ENCODE measurements at places on chromosomes 6 and 20.
A peak's percentile ranks its signal among the peaks of the same experiment; 100 is the strongest.

DNA sequence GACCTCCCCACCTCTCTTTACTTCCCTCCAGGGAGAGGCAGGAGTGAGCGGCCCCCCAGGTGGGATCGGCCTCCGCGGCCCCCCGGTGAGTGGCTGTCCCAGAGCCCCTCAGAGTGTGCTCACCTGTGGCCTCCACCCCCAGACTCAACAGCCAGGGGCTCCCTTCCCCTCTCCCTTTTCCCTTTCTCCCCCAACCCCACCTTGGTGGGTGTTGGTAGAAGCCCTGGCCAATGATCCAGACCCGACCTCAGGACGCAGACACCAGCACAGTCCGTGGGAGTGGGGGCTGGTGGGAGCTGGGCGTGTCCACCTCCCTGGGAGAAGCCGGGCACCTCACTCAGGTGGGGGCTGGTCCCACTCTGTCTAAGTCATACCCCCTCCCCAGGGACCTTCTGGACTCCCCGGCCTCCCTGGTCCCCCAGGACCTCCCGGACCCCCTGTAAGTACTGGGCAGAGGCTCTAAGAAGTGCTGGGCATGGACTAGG, 4.9 kb downstream of the COL9A3 start:
- DNase-seq, result no peak

- DNase-seq, result no peak
These were observed 137.6 kb upstream of the MARCKS start for GRCh38 chr6:113719545-113719944.

DNA sequence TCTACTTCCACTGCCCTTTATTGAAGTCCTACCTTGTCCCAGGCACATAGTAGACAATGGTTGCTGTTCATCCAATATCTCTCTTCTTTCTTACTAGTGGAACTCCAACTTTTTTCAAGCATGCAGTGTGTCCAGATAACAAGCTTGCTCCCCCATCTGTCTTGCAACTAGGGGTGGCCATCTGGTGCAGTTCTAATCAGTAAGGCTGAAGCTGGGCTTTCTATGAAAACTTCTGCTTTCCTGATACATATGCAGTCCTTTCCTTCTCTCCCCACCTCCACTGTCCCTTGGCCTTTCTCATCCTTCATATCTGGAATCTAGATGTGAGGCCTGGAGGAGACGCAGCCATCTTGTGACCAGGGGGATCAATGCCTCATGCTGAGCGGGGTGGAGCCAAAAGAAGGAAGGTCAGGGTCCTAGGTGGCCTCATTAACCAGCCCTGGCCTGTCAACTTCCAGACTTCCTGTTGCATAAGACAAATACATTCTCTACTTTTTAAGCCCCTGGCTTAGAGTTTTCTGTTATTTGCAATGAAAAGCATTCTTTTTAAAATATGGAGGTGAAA, 59.6 kb upstream of the ZFP64 start:
- no peak for DNase-seq

DNA sequence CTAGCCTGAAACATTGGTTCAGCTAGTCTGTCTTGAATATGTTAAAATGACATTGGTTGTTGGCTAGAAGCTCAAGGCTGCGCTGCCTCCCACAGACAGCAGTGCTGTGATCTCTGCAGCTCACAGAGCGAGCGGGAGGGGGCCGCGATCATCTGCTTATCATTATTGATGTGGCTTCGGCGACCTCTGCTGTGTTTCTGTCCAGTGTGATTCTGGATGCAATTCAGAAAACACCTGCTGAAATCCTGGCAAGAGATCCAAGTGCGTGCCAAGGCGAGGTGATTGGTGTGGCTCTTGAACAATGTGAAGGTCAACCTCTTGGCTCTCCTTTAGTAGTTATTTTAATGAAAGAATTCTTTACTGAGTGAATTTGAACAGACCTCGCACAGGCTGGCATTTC, 142.3 kb upstream of the SASH1 start:
- no peak for DNase-seq

DNA sequence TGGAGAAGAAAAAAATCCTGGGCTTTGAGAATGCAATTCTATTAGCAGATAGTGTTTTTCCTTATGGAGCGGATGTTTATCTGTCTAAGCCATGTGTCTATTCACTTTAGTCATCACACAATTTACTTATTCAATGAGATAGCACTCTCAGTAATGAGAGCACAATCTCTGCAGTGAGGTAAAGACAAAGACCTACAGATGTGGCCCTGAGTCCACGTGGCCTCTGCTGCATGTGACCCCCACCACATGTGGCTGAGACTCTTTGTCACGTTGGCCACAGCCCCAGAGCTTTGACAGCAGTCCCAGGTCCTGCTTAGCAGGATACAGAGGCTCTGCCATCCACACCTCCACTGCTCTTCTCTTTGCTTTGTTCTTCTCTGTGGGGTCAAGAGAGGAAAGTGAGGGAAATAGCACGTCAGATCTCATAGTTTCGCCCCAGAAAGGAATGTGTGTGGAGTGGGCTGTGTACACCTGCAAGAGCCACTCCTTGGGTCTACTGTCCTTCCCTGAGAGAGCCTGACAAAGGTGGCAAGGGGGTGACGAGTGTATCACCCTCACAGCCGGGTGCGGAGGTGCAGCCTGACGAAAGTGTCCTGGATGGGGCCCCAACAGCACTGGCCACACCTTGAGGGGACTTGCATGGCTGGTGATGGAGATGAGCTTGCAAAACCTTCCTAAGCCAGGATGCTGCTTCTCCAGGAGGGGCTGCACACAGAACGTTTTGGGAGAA, 40.7 kb downstream of the ZNF831 start:
- DNase-seq, result no peak

GRCh38 chr6:160004018-160004417, 35.1 kb downstream of the IGF2R start:
- DNase-seq, result no peak

- DNase-seq, result peak; percentile 34
These were observed 6.0 kb downstream of the OPN5 start for GRCh38 chr6:47787620-47788497.

DNA sequence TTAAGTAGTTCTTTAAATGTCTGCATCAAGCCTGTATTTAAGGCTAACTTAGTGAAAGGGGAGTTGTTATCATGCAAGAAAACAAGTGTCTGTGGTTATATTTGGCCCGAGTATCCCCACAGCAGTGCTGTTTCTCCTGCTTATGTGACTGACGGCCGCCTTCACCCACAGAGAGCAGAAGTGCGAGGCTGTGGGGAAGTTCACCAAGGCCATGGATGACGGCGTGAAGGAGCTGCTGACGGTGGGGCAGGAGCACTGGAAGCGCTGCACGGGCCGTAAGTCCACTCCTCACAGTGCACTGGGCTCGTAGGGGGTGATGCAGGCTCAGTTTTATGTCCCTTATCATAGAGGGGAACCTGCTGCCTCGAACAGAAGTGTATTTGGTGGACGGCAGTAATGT, 53.2 kb upstream of the SYNJ2 start:
- DNase-seq, result no peak

GRCh38 chr6:111696814-111697213, 91.1 kb upstream of the TRAF3IP2 start:
- no peak for DNase-seq

DNA sequence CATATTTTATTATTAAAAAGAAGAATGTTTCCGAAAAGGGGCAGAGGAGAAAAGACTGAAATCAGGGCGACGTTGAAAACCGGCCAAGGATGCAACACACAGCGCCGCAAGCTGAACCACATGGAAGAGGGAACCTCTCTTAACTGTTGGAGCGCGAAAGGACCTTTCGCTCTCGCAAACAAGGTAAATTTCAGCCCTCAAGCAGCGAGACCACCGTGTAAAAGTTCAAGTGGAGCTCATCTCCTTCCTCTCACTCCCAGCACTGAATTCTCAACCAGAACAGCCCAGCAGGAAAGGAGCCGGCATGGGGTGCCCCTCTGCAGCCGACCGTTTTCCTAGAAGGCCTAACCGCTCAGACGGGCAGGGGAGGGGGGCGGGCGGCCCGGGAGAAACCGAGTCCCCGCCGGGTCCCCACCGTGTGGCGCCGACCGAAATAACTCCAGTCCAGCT, 621 bp downstream of the GPR63 start:
- no peak for DNase-seq

DNA sequence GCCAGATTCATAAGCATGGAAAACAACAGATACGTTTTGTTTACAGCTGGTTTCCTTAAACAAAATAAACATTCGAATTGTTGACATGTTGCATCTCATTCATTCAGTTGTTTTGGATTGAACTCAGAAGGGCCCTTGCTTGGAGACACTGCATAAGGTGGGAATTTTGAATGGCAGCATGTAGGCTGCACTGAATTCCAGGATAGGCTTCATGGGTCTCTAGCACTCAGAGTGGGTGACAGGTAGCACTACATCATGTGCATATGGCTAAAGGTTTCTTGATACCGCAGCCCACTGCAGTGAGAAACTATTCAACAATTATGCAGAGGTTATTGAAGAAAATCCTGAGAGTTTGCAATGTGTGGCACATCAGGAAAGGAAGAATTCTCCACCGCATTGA, 1.6 kb downstream of the BEND6 start:
- DNase-seq, result no peak

GRCh38 chr6:56556751-56557540, 85.7 kb downstream of the DST start:
- no peak for DNase-seq

DNA sequence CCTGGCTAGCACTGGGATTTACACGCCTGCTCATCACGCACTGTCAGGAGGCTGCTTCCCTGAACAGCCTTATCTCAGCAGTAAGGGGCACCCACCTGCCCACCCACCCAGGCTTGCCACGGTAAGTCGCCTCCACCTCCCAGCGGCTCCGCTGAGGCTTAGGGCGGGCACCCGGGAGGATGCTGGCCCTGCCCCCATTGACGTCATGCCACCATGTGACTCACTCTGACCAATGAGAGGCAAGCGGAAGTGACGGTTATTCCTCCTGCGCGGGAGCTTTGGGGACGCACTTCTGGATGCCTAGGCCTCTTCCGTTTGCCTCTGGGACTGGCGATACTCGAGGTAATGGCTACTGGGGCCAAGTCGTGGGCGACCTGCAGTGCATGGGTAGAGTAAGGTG, 256.8 kb downstream of the QKI start:
- DNase-seq, result no peak

DNA sequence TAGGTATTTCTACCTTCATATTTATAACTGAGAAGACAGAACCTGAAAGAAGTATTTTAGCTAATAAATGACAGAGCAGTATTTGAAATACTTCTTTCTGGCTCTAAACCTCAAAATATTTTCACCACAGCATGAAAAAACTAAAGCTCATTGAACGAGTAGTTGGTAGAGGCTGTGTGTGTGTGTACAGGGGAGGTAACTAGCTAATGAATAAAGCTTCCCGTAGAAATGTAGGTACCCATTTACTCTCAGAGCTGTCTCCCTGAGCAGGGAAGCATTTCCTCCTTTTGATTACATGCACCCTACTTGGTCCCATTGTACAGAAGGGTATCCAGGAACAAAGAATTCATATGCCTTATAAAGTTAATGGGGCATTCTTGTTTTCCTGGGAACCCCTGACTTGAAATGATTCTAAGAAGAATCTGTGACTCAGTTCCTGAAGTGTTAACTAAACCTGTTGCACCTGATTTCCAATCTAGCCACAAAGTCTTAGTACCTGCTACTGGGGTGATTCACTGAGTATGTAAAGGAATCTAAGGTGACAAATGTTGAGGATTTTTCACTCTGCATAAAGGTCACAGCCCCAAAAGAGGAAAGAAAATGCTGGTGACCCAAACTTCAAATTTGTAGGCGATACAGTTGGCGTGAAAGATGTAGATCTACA, 12.5 kb downstream of the CRYBG1 start:
- DNase-seq, result no peak

GRCh38 chr6:136117081-136117480, 133.0 kb downstream of the MTFR2 start:
- DNase-seq, result no peak

GRCh38 chr6:156912431-156912830, 135.3 kb downstream of the ARID1B start:
- no peak for DNase-seq

GRCh38 chr6:3926150-3926482, 76.9 kb downstream of the FAM50B start:
- no peak for DNase-seq

GRCh38 chr6:45441851-45442453, 64.2 kb upstream of the SUPT3H start:
- no peak for DNase-seq

- no peak for DNase-seq
These were observed 50.4 kb downstream of the BANF2 start for GRCh38 chr20:17749978-17750721.

DNA sequence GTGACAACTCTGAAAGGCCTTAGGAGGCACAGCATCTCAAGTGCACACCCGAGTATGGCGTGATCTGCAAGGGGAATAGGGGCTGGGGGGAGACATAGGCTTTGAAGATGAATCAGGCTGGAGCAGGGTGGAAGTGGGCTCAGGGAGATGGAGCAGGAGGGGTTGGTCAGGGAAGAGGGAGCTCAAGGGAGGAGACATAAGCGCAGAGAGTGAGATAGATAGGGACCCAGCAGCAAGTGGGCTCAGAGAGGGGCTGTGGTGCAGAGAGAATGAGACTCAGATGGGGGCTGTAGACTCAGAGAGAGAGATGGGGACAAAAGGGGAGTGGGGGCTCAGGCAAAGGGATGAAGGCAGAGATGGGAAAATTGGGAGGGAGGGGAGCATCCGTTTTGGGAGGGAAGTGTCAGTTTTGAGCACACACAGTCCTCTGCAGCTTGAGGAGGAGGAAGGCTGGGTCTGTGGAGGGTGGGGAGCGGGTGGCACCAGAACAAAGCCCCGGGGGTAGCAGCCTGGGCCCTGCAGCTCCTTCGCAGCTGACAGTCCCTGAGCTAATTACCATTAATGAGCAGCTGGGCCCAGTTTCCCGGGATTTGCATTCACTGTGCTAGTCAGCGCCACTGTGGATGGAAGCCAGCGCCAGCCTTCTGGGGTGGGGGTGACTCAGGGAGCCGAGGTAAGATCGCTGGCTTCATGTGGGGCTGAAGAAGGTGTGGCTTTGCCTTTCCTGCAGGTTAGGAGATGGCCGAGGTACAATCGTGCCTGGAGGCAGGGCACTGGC, 18.7 kb downstream of the SRXN1 start:
- DNase-seq, result no peak

GRCh38 chr20:23437126-23437899, 2.2 kb upstream of the CSTL1 start:
- DNase-seq, result no peak

- DNase-seq, result no peak
These were observed 394.8 kb downstream of the DHX35 start for GRCh38 chr20:39356908-39357307.

GRCh38 chr6:80215063-80215462, 108.6 kb downstream of the BCKDHB start:
- no peak for DNase-seq

- peak; percentile 48 for DNase-seq
These were observed at the start of gene SPEF1 for GRCh38 chr20:3781153-3781910. SPEF1 (minus strand) TSS chr20:3781448; CDS start chr20:3781287, 161 bp downstream.

GRCh38 chr6:151009576-151009975, 144.1 kb downstream of the MTHFD1L start:
- DNase-seq, result no peak

- DNase-seq, result no peak
These were observed at the start of gene CFB for GRCh38 chr6:31945507-31946369. CFB (plus strand) TSS chr6:31946095; CDS start chr6:31946222, 127 bp downstream.

GRCh38 chr6:90896075-90896547, 309.2 kb upstream of the MAP3K7 start:
- DNase-seq, result no peak
